ENCODE measurements at places on chromosomes 3 and 15.

DNA sequence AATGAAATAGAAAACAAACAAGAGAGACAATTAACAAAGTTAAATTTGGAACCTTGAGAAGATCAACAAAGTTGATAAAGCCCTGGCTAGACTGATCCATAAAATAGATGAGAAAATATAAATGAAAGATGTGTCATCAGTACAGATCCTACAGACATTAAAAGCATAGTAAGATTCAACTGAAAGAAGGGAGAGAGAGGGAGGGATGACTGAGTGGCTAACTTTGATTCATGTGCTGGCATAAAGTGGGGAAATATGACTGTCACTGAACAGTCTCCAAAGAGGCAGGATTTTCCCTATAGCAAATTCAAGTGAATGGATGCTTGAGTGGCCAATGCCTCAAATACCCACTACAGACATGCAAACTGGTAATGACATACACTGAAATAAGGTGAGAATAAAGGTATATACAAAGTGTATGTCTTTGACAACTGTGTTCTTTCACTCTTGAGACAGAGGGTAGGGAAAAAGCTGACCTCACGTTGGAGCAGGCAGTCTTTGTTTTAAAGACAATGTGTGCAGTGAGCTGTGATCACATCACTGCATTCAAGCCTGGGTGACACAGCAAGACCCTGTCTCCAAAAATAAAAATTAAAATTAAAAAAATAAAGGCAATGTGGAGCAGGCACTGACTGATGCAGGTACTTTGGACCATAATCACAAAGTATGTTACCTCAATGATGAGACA lies 35.9 kb upstream of the CHD2 start:
- DNase-seq, result no peak

DNA sequence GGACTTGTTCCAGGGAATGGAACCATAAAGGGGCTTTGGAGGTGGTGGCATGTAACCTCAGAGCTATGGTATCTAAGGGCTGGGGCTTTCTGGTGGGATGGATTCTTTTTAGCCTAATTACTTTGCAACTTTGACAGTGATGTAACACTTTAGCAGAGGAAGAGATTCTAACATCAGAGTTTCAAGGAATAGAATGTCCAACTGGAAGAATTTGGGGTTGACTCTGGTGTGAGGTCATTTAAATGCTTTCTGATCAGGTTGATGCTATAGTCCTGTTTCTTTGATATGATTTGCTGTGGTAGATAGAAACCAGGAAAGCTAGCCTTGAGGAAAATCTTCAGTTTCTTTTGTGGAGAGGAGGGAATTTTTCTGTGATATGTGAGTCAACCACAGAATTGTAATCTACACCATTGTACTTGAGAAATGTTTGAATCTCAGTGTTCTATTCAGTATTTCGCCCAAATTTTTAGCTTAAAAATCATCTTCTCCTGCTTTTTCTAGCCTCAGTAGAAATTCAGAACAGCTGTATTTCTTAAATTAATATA lies 40.0 kb downstream of the ATP2C1 start:
- DNase-seq, result no peak

DNA sequence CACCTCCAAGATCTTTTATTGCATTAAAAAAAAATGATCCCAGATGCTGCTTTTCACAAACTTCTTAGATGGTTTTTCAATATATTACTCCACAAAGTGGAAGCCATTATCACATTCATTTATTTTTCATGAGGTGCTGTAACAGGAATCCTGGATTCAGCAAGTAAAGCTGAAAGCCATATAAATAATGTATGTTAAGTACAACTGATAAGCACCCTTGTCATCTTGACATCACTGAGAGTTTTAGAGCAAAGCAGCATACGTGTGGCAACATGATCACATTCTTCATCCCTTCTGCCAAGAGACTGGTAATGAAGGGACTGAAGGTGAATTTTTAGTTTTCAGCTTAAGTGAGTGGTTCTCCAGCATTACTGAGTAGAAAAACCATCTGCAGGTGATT lies 44.9 kb upstream of the LRRFIP2 start:
- DNase-seq, result no peak

- no peak for DNase-seq
These were observed 55.8 kb upstream of the CTNNB1 start for GRCh38 chr3:41143421-41144031.

DNA sequence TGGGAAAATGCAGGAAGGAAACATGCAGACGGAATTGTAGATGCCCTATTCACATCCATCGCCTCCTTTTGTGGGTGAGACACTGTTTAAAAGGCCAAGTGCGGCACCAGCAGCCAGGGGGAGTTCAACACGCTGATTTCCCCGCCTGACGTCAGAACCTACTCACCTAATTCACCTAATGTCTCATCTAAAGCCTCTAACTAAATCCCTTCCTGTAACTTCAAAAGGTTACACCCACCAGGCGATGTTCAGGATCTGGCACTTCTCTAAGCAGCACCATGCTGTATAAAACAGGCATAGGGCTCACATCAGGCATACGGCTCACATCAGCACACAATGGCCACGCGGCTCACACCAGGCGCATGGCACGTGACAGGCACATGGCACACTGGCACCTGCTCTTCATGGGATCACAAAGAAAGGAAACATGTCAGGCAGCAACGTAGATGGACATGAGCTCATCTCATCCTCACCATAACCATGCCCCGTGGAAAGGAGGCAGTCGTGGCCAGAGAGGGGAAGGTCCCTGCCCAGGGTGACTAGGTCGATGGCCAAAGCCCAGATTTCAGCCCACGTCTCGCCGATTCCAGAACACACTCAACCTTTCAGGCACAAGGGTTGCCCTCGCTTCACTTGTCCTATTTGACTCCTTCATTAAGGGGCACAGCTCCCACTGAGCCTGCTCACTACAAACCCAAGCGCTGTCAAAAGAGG lies 21.7 kb downstream of the XXYLT1 start:
- DNase-seq, result no peak

GRCh38 chr3:161695811-161696210 lies 199.2 kb downstream of the OTOL1 start:
- no peak for DNase-seq

DNA sequence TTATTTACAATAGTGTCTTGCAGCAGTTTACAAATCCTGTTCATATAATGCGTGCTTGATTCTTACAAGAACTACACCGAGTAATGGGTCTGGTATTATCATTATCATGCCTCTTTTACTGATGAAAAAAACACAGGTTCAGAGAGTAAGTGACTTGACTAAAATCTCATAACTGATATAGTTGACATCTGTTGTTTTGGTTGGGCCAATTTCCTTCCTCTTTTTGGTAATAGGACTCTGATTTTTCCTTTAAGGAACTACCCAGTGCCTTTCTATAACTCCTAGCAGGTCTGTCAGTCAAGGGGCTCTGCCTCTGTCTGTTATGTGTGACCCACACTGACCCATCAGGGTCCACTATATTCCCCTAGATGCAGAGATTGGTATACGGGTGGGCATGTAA lies 14.6 kb upstream of the BLOC1S6 start:
- DNase-seq, result no peak

DNA sequence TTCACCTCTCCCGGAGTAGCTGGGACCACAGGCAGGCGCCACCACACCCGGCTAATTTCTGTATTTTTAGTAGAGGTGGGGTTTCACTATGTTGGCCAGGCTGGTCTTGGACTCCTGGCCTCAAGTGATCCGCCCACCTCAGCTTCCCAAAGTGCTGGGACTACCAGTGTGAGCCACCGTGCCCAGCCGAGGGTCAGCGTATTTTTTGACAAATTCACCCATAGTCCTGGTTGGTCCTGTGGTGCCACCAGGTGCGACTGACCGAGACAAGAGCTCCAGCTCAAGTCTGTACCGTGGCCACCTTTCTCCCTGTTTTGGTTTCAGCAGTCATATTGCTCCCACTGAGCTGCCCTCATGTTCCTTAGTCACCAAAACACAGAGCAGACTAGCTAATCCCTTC lies 8.8 kb downstream of the SLC51A start:
- DNase-seq, result no peak
